ENCODE measurements at places on chromosomes 5 and 9.
A peak's percentile ranks its signal among the peaks of the same experiment; 100 is the strongest.

DNA sequence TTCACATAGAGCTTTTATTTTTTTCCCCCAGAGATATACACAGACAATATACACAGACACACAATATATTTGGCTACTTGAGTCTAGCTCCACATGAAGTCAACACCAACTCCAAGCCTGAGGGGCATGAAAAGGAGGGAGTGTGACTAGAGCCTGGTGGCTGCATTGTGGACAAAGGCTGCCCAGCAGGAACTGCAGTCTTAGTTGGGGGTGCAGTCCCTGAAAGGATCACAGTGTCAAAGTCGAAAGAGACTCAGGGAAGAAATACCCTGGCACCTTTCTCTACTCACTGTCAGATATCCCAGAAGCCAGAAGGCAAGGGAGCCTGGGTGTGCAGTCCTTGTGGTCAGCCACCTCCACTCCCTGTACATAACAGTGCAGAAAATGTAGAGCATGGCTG, 231.6 kb upstream of the RPS23 start:
- DNase-seq: no peak

- DNase-seq: no peak
Observed at GRCh38 chr5:127076315-127077129, 3.2 kb upstream of the C5orf63 start.

DNA sequence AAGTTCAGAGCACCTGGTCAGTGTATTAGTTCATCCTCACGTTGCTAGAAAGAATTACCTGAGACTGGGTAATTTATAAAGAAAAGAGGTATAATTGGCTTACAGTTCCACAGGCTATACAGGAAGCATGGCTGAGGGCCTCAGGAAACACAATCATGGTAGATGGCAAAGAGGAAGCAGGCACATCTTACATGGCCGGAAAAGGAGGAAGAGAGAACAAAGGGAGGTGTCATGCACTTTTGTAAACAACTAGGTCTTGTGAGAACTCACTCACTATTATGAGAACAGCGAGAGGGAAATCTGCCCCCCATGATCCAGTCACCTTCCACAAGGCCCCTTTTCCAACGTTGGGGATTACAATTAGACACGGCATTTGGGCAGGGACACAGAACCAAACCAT, 28.8 kb upstream of the CAVIN4 start:
- no peak for DNase-seq

GRCh38 chr5:173178369-173178910, 34.1 kb downstream of the BNIP1 start:
- no peak for DNase-seq

DNA sequence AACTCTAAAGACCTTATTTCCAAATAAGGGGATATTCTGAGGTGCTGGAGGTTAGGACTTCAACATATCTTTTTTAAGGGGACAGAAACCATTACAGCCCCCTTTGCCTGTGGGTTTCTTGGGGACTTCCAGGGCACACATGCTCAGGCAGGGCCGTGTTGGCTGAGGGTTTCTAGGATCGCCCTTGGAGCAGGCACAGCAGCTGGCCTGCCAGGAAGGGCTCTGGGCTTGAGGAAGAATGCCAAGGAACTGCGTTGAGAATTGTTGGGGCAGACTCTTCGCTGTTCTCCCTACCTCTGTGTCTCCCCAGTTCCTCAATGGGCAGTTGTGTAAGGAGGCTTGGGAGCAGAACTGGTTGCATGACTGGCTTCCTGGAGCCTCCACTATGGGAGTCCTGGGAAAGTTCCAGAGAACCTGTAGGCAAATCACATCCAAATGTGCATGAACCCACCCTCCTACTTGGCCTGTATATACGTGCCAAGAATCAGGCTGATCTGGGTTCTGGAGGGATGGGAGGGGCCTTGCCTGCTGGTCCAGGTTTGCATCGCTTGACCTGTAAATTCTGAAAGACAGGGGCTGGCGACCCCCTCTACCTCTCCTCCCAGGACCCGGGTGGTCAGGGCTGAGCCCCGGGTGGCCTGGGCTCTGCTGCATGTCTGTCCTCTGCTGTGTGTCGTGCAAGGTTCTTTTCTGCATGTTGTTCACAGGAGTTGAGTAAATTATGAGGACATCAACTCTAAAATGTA, 65.5 kb downstream of the HSPA4 start:
- no peak for DNase-seq

- DNase-seq: no peak
Observed at GRCh38 chr5:39657943-39658342, 233.2 kb upstream of the DAB2 start.

DNA sequence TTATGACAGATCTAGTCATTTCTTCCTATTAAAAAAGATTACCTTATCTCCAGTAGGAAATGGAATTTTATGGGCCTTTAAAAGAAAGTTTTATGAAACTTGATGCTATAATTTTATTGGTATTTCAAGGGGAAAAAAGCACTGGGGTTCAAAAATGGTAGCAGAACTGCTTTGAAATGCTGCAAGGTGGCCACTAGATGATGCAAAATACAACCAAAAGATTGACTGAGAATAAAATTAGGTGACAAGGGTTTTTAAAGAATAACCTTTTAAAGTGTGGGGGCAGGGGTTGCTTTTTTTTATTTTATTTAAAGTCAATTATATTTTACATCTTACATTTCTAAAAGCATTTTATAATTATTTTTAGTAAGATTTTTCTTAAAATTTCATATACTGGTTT, 61.7 kb downstream of the KLF9 start:
- DNase-seq: no peak

GRCh38 chr9:108588246-108588645, 267.5 kb downstream of the ACTL7B start:
- DNase-seq: no peak

DNA sequence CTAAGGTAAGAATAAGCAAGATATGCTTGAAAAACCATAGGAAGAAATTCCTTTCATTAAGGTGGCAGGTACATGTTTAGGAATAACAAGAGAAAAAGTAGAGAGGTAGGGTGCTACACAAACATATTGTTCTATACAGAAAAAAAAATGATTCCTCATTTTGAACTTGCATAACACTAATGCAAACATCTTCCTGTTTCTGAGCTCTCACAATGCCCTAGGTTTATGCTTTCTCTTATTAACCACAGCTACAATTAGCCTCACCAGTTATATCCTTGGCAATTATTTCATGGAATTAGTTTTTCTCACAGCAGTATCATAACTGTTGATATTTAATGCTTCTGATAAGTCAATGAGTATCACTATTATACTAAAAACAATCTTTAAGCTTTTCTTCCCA, 20.7 kb downstream of the CEMIP2 start:
- no peak for DNase-seq

- no peak for DNase-seq
Observed at GRCh38 chr5:90406466-90406865, 3.1 kb downstream of the CETN3 start.

DNA sequence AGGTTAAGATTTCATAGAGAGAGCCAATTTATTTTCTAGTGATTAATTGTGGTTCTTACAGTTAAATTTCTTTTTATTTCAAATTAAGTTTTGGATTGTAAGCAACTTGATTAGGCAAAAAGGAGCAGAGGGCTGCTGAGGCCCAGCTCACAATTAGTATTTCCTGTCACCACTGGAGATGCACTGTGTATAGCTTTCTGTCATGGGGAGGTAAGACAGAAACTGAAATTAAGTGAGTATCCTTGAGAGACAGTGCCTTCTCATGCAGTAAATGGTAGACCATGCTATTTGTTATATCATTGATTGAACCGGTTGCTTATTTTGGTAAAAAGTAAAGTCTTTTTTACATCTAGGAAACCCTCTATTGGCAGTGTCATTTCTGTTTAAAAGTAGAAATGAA, 190.7 kb downstream of the CCDC171 start:
- DNase-seq: no peak

- no peak for DNase-seq
Observed at GRCh38 chr9:2110036-2110435, 94.9 kb downstream of the SMARCA2 start.

- no peak for DNase-seq
Observed at GRCh38 chr5:44183753-44184152, 205.5 kb downstream of the FGF10 start.

DNA sequence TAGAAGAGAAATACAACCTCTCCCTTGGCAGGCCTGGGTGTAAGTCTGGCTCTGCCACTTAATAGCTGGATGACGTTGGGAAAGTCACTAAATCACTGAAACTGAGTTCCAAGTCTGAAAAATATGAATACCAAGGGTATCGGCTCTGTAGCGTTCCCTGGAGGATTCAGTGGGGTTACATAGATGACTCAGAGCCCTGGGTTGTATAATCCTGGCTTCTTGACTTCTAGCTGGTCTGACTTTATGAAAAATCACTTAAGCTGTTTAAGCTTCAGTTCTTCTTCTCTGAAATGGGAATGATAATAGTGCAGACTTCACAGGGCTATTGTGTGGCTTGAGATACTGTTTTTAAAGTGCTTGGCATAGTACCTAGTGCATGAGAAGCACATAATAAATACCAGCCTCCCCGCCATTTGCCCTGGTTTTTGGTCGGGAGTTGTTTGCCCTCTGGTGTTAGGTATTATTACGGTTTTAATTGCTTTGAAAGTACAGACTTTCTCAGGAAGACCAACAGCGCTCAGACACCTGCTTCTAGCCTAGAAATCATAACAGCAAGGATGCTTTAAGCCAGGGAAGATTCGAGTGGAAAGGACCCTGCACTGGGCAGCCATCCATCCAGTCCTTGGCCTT, 43.0 kb downstream of the CYFIP2 start:
- peak; percentile 14 for DNase-seq

- DNase-seq: no peak
Observed at GRCh38 chr5:72599065-72599433, 91.8 kb upstream of the ZNF366 start.

- no peak for DNase-seq
Observed at GRCh38 chr5:74295676-74296075, 344.9 kb downstream of the ENC1 start.

DNA sequence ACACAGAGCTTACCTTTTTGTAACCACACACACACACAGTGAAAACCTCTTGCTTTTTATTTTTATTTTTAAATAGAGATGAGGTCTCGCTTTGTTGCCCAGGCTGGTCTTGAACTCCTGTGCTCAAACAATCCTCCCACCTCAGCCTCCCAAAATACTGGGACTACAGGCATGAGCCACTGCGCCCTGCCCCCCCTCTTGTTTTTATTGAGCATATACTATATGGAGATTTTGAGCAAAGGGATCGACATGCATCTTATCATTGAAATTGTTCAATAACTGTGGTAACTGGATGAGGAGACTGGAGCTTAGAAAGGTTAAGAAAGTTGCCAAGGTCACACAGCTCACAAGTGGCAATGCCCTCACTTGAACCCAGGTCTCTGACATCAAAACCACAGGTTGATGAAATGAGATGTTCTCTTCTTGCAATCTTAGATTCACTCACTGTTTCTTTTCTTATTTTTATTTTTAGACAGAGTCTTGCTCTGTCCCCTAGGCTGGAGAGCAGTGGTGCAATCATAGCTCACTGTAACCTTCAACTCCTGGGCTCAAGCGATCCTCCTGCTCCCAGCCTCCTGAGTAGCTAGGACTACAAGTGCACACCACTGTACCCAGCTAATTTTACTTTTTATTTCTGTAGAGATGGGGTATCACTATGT, 26.8 kb upstream of the STXBP1 start:
- DNase-seq: no peak

DNA sequence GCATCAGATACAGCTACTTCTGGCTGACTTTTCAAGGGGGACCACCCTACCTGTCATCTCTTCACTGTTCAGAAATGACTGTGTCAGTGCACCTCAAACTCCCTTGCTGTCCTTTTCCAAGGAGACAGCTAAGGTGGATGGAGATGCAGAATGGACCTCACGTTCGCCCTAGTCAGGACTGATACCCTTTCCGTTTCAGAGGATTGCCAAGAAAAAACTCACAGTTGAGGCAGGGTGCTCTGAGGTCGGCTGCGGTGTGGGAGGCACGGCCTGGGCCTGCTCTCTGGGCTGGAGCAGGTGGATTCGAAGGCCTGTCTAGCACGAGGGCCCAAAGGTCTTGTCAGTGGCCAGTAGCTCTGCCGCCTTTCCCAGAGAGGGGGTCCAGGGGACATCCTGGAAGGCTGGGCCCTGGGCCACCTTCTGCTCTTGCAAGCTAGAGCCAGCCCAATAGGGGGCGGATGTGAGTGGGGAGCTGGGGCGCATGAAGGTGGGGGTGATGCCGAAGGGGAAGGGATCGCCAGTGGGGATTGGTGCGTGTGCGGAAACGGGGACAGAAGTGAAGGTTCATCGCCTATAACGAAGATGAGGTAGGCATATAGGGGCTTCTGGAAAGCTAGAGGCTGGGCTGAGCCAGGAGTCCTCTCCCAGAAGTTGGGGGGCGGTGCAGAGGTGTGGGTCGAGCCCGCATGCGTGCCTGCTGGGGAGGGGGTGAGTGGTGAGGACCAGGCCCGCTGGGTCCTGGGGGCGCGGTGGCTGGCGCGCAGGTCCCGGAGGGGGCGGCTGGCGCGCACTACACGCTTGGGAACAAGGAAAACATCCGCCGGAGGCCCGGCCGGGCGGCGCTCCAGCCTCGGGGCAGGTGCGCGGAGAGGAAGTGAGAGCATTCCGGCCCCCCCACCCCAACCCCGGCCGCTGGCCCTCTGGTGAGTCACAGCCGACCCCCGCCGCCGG, 2.5 kb upstream of the MSMP start:
- no peak for DNase-seq

- no peak for DNase-seq
Observed at GRCh38 chr9:94936419-94936818, 209.9 kb downstream of the AOPEP start.

GRCh38 chr9:23702311-23702922, 123.6 kb downstream of the ELAVL2 start:
- DNase-seq: no peak

GRCh38 chr5:127088251-127088650, 14.9 kb upstream of the C5orf63 start:
- DNase-seq: peak; percentile 98

- DNase-seq: no peak
Observed at GRCh38 chr5:116444373-116445295, 130.0 kb downstream of the SEMA6A start.

DNA sequence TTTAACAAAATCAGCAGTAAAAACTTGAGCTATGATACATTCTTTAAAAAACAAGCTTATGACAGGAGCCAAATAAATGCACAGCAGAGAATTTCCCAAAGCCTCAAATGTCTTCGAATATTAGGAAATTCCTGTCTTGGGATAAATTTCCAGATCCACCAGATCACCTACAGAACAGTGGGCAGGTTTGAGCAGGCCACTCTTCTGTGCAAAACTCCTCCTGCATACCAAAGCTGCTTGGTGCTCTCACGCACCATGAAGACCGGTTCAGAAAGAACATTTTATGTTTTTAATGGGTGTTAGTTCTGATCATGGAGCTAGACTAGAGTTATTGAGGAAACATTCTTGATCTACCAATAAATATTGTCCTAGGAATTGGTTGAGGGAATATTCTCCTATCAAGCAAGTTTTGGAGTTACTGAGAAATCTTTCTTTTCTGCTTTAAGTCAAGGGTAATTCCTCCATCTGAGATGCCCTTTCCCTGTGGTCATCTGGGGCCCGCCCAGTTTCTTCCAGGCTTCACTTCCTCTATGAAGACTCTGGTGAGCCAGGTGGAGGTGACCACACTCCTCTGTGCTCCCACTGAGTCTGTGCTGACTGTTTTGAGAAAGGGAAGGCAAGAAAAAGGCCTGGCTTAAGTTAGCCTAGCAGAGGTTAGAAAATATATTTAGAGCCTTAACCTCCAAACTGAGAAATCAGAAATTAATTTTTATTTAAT, 17.9 kb downstream of the TNFSF15 start:
- no peak for DNase-seq

- no peak for DNase-seq
Observed at GRCh38 chr5:168172760-168173223, 118.7 kb upstream of the WWC1 start.

GRCh38 chr5:39453606-39454005, 28.8 kb upstream of the DAB2 start:
- no peak for DNase-seq

- no peak for DNase-seq
Observed at GRCh38 chr9:133251773-133252172, 23.2 kb downstream of the ABO start.
